ENCODE measurements at places on chromosomes 13 and 19.

DNA sequence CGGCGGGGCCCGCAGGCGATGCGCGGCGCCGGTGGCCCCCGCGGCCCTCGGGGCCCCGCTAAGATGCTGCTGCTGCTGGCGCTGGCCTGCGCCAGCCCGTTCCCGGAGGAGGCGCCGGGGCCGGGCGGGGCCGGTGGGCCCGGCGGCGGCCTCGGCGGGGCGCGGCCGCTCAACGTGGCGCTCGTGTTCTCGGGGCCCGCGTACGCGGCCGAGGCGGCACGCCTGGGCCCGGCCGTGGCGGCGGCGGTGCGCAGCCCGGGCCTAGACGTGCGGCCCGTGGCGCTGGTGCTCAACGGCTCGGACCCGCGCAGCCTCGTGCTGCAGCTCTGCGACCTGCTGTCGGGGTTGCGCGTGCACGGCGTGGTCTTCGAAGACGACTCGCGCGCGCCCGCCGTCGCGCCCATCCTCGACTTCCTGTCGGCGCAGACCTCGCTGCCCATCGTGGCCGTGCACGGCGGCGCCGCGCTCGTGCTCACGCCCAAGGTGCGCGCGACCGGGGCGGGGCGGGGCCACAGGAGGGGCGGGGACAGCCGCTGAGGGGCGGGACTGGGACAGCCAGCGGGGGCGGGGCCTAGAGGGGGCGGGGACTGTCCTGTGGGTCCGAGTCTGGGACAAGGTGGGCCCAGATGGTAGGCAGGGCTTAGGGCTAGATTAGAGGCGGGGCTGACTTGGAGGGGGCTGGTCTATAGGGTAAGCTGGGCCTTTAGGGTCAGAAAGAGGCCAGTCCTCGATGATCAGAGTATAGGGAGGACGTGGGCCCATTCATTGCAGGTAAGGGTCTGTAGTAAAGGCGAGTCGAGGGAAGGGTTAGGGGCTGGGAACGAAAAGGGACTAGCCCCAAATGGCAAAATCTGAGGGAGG is 5.1 kb downstream of the GRIN2D start:
- DNase-seq = peak; percentile 91

DNA sequence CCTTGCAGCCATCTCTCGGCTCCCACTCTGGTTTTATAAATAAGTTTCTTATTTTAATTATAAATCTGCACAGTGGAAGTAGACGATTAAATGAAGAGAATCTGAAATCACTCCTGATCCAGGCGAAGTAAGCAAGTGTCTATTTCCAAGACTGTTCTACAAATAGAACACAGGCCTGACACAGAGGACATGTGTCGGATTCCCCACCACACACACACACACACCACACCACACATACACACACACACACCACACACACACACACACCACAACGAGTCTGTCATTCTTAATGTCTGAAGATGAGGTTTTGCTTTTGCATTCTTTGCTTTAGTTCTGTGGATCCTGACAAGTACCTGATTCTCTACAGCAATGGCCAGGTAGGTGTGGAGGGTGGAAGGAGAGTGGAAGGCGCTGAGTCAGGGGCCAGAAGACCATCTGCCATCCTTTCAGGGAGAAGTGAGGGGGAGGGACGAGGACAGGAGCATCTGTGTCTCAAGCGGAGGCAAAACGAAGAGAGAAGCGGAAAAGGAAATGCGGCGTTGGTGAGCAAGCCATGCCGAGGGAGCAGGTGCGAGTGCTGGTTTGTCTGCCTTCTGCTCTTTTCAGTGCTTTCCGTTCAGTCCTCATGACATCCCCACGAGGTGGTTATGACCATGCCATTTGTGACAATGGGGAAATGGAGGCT is 110.2 kb downstream of the TEX26 start:
- no peak for DNase-seq

DNA sequence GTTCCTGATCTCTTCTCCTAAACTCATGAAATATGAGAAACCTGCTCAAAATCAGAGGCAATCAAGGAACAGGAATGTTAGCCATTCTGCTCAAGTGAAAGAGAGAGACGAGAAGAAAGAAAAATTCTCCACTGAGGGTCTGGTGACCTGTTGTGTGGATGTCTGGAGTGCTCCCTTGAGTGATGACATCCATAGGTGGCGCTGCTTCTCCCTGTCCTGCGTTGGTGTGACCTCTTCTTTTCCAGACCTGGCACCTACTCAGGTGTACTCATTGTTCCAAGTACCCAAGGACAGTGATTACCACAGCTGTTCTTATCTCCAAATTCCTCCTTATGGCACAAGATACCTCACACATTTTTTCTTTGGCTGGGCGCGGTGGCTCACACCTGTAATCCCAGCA is 4.0 kb downstream of the ZNF223 start:
- DNase-seq = no peak

DNA sequence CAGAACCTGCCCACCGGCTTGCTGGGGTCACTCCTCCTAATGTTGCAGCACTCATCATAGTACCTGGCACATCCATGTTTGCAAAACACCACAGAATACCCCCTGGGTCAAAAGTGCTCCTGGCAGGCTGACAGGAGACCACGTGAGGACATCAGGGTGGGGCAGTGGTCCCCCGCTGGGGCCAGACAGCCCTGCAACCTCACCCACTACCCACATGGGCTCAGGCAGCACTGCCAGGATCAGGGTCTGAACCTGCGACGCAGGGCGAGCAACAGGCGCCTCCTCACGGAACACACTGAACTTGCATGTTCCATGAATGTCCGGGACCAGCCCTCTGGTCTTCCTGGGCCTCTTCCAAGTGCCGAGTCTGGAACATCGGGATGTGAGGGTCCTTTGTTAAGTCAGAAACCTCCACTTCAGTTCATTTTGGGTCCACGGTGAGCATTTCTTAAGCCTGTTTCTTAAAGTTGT is 1.4 kb upstream of the SLC7A9 start:
- DNase-seq = no peak

DNA sequence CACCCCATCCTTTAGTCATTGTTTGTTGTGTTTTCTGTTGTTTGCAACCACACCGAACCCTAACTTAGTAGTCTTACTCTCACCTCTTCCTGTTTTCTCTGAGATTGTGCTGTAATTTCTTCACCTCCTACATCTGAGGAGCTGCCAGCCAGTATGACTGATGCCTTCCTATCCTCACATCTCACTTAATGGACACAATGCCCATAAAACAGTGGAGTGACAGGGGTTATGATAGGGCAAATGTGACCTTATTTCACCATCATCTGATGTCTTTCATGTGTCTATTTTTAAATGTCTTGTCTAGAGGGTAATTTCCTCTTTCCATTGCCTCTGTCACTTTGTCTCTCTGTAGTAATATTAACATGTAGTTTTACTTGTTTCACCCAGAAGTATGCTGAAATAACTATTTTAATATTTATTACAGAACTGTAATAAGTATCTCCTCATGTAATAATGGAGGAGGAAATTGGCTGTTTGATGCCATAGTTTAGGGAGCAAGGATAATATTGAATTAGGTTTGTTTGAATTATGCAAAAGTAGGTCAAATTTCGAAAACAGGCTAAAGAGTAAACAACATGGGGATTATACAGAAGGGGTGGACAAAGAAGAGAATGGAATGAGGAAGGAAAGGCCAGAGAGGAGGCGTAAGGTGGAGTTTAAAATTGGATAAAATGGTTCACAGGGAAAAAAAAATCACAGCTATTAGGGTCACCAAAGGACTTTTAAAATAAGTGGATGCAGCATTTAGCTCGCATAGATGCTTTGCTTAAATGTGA is 103.5 kb upstream of the SPRY2 start:
- DNase-seq = no peak

GRCh38 chr13:62879071-62879470 is 1463.4 kb upstream of the PCDH20 start:
- peak; percentile 6 for DNase-seq

- no peak for DNase-seq
Measured at GRCh38 chr13:44818428-44818827, 170.8 kb downstream of the NUFIP1 start.

Data from GM03348 (cell line).